Ascending aorta (tissue), 2 donors: ENCODE measurements at places on chromosomes 7 and 10. TPM values are rescaled to one million over a fixed set of nuclear protein-coding genes. Genes with fewer than 3 reads are reported as not detected.

GRCh38 chr7:44325201-44325671 lies at the start of gene CAMK2B:
Gene CAMK2B (minus strand): TSS chr7:44325594. CDS start chr7:44325421, 173 bp downstream.
- no peak within 1 kb of the TSS for H3K27ac ChIP-seq
- no peaks in the 10 kb centered on the region for H3K4me1 ChIP-seq
- H3K4me3 ChIP-seq: peak within 1 kb of the TSS; percentile 61
- no peak for DNase-seq
- H3K27me3 ChIP-seq: no peaks in the 10 kb centered on the region

DNA sequence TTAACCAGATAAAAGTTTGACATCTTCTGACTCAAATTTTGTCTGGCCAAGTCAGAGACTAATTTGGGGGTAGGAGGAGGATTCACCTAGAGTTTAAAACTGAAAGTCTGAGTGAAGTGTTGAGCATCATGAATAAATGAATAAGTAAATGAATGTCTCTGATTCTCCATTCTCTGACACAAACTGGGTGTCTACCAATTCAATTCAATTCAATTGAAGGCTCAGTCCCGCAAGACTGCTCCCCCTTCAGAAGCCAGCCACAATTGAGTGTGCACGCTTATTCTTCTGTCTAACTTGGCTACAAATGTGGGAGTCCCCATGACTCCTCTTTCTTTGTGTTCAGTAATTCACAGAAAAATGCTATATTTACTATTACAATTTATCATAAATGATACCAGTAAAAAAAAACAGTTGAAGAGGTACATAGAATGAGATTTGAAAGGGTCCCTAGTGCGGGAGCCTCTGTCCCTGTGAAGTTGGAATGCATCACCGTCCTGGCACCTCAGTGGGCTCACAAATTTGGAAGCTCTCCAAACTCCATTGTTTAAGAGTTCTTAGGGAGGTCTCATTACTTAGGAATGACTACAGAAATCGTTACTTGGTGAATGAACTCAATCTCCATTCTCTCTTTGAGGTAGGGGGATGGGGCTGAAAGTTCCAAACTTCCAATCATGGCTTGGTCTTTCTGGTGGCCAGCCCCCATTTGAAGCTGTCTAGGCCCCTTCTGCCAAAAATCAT lies 243.7 kb upstream of the PHYHIPL start:
- H3K36me3 ChIP-seq: no peaks in the 10 kb centered on the region
- no peaks in the 10 kb centered on the region for H3K4me1 ChIP-seq
- DNase-seq: no peak
- H3K27ac ChIP-seq: no peak overlapping the region
- H3K27me3 ChIP-seq: no peaks in the 10 kb centered on the region
- H3K4me3 ChIP-seq: no peak overlapping the region

DNA sequence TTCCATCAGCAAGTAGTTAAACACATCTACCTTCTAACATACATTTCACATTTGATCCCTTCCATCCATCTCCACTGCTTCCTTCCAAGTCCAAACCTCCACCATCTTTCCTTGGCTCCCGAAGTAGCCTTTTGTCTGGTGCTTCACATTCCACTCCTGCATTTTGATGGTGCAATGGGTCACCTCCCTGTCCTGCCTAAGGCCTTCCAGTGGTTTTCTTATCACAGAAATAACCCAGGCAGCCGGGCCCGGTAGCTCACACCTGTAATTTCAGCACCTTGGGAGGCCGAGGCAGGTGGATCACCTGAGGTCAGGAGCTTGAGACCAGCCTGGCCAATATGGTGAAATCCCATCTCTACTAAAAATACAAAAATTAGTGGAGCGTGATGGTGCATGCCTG lies 44.5 kb downstream of the EMX2 start:
- no peaks in the 10 kb centered on the region for H3K27me3 ChIP-seq
- no peak overlapping the region for H3K4me3 ChIP-seq

INTS15 gene
- total RNA-seq: 15.2 TPM

- H3K4me3 ChIP-seq: no peak overlapping the region
- no peaks in the 10 kb centered on the region for H3K36me3 ChIP-seq
- DNase-seq: no peak
- no peaks in the 10 kb centered on the region for H3K4me1 ChIP-seq
Measured at GRCh38 chr7:99219185-99219767, 11.4 kb upstream of the KPNA7 start.

- no peak overlapping the region for H3K27ac ChIP-seq
- DNase-seq: no peak
- no peaks in the 10 kb centered on the region for H3K36me3 ChIP-seq
- no peaks in the 10 kb centered on the region for H3K4me1 ChIP-seq
Measured at GRCh38 chr10:131555406-131555805, 243.9 kb upstream of the TCERG1L start.

GRCh38 chr10:99370993-99371392 lies 41.8 kb downstream of the CNNM1 start:
- H3K36me3 ChIP-seq: no peaks in the 10 kb centered on the region
- no peak overlapping the region for H3K27ac ChIP-seq
- no peak for DNase-seq
- H3K4me3 ChIP-seq: no peak overlapping the region

GPC2 gene
- total RNA-seq: not detected

GRCh38 chr10:127907411-127908105 lies 655 bp downstream of the PTPRE start:
- H3K4me3 ChIP-seq: peak overlapping the region; percentile 88
- peaks cover 11% of the 10 kb centered on the region for H3K4me1 ChIP-seq
- no peaks in the 10 kb centered on the region for H3K27me3 ChIP-seq
- no peaks in the 10 kb centered on the region for H3K36me3 ChIP-seq

ELFN1 gene
- total RNA-seq: 7.3 TPM

ADAM22 gene
- total RNA-seq: 0.85 TPM

KIAA1549 gene
- total RNA-seq: 0.11 TPM

DNA sequence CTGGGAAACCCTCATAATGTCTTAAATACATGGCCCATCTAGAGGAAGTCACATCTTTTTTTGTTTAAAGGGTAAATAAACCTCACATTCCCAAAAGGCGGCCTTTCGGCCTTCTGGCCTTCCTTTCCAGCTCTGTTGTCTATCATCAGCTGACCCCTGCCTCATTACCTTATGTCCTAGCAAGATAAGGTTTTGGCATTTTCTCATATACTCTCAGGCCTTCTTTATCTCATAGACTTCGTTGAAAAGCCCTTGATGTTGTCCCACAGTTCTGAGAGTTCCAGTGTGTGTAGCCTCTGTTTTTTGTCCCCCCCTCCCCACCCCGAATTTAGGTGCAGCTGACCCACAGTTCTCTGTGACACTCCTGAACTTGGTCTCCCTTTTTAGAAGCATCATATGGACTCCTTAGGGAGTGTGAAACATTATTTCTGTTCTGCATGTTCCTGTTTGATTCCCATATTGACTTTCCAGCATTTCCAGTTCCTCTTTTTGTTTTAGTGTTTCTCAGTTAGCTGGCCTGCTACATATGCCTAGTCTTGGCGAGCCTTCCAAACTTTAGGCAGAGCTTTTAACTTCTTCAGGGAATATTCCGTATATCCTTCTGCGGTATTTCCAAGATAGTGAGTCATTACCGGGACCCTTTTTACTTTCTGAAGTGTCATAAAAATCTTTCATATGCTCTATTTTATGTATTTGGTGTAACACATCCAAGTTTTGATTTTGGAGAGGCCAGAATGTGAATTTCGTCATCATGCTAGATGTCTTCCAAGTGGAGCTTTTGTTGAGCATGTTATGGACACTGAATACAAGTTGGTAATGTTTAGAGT lies 138.5 kb downstream of the LRRC4 start:
- no peaks in the 10 kb centered on the region for H3K36me3 ChIP-seq
- H3K4me1 ChIP-seq: no peaks in the 10 kb centered on the region
- no peak overlapping the region for H3K4me3 ChIP-seq
- no peak for DNase-seq
- H3K27me3 ChIP-seq: no peaks in the 10 kb centered on the region

GPR146 gene
- total RNA-seq: 224 TPM

SLIT1 gene
- total RNA-seq: not detected

- no peaks in the 10 kb centered on the region for H3K4me1 ChIP-seq
- no peaks in the 10 kb centered on the region for H3K36me3 ChIP-seq
- no peak for DNase-seq
- no peak overlapping the region for H3K4me3 ChIP-seq
- H3K27ac ChIP-seq: no peak overlapping the region
- no peaks in the 10 kb centered on the region for H3K27me3 ChIP-seq
Measured at GRCh38 chr7:132773527-132773956, 197.3 kb upstream of the PLXNA4 start.

SEM1 gene
- 0.43 TPM for total RNA-seq

GRCh38 chr10:81096558-81096957 lies 558.9 kb downstream of the SH2D4B start:
- no peak for DNase-seq
- no peaks in the 10 kb centered on the region for H3K27me3 ChIP-seq
- H3K4me1 ChIP-seq: no peaks in the 10 kb centered on the region
- no peak overlapping the region for H3K27ac ChIP-seq

DNA sequence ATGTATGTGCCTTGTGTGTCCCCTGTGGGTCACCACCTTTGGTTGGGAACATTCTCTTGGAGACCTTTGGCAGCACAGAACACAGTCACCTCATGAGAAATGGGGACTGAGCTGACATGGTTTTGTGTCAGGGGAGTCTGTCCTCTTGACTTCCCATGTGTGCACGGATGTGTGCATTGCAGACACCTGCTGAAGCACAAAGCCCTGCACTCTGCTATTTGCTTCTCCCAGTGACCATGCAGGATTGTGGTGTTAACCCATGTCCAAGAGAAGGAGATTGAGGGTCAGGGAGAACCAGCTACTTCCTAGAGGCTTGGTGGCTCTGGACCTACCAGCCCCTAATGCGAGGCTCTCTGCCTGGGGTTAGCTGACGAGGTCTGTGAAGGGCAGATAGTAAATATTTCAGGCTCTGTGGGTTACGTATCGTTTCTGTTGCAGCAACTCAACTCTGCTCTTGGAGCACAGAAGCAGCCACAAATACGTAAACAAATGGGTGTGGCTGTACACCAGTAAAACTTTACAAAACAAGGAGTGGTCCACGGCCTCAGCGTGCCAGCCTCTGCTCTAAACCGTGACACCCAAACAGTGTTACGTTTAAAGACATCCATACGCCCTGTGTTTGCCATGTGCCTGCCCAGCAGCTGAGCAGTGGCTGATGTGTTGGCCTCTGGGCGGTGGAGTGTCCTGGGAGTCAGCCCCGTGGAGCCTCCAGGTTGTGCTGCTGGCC lies 51.7 kb downstream of the ADCY1 start:
- no peaks in the 10 kb centered on the region for H3K4me1 ChIP-seq
- no peak for DNase-seq
- no peaks in the 10 kb centered on the region for H3K27me3 ChIP-seq
- no peak overlapping the region for H3K4me3 ChIP-seq

DNA sequence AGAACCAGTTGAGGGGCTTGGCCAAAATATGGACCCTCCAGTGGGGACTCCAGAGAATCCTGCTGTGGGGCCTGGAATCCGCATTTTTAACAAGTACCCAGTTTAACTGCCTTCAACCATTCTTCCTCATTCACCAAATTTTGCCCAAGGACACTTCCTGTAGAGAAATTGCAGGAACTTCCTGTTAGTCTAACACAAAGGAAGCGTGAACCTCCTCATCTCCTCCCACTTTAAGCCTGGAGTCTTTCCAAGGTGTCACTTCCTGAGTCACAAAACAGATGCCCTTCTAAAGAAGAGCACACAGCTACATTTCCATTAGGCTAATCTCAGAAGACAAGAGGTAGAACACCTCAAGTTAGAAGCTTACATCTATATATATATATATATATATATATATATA lies 188.4 kb downstream of the PPP1R17 start:
- H3K4me3 ChIP-seq: no peak overlapping the region
- no peaks in the 10 kb centered on the region for H3K36me3 ChIP-seq
- no peaks in the 10 kb centered on the region for H3K27me3 ChIP-seq

ITGB8 gene
- 7.9 TPM for total RNA-seq

DNA sequence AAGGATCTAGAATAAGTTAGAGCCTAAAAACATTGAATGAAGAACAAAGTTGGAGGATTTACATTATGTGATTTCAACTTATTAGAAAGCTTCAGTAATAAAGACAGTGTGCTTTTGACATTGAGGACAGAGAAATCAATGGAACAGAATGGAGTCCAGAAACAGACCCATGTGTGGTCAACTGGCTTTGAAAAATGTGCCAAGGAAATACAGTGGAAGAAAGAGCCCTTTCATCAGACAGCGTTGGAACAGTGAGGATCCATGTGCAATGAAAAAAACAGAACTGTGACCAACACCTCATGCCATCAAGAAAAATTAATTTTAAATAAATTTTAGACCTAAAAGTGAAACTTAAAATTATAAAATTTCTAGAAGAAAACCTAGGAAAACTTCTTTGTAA lies 50.6 kb upstream of the LRRC18 start:
- DNase-seq: no peak
- no peak overlapping the region for H3K27ac ChIP-seq
- no peaks in the 10 kb centered on the region for H3K36me3 ChIP-seq
- no peaks in the 10 kb centered on the region for H3K27me3 ChIP-seq
- no peak overlapping the region for H3K4me3 ChIP-seq
- H3K4me1 ChIP-seq: no peaks in the 10 kb centered on the region
